ENCODE measurements at places on chromosomes 6 and 20. TPM values are rescaled to one million over a fixed set of nuclear protein-coding genes. Genes with fewer than 3 reads are reported as not detected.

The CENPQ gene
- polyA plus RNA-seq: 10.1 TPM

The BPIFB4 gene
- not detected for polyA plus RNA-seq

The BMP2 gene
- polyA plus RNA-seq: 20.3 TPM

The TFAP2A gene
- polyA plus RNA-seq: 32.1 TPM

GRCh38 chr6:169132352-169132940 is 121.2 kb downstream of the THBS2 start:
- no peak for DNase-seq

DNA sequence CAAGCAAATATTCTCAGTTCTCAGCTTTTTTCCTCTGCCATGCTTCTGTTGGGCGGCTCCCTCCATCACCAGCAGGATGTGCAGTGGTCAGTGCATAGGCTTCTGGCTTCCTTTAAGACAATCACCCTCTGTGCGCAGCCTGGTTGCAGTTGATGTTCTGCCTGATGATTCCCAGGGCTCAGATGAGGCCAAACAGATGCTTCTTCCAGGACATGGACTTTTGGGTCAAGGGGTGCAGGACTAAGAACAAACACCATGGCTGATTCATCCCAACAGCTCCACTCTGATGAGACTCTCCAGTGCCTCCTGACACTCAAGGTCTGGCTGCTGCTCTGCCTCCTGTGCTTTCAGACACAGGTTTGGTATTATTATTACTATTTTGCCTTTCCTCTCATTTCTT is 554.8 kb upstream of the CDH4 start:
- DNase-seq: no peak

DNA sequence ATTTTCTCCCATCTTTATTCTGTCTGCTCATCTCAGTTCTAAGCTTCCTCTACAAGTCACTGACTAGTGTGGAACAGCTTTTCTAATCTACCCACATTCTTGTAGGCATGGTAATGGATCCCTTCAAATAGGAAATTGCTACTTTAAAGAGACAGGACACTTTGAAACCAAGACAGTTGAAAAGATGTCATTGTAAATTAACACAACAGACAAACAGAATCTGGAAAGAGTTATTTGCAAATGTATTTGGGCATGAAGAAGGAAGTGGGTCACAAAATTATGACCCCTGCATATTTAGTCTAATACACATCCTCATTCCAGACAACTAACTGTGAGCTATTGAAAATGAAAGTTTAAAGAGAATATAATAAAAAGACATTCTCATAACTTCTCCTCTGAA is 298.2 kb upstream of the MARCKS start:
- DNase-seq: peak; percentile 15

DNA sequence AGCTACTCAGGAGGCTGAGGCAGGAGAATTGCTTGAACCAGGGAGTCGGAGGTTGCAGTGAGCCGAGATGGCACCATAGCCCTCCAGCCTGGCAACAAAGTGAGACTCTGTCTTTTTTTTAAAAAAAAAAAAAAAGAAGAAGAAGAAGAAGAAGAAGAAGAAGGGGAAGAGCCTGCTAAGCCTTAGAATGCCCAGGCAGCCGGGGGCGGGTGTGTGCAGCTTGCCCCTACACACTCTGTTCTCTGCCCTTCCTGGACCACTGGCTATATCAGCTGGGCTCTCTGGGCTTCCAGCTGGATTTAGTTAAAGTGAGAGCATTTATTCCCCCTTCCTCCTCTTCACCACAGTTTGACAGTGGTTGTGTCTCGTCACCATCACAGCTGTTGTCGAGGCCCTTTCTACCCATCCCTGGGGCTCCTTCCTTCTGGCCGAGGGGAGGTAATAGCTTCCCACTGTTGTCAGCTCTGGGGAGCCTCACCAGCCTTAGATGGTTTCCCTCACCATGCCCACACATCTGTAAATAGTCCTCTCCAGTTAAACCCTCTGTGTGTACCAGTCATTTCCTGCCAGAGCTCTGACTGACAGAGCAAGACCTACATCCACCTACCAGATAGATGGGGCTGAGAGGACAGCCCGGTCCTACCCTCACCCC is 77.6 kb downstream of the TRERF1 start:
- DNase-seq: no peak

DNA sequence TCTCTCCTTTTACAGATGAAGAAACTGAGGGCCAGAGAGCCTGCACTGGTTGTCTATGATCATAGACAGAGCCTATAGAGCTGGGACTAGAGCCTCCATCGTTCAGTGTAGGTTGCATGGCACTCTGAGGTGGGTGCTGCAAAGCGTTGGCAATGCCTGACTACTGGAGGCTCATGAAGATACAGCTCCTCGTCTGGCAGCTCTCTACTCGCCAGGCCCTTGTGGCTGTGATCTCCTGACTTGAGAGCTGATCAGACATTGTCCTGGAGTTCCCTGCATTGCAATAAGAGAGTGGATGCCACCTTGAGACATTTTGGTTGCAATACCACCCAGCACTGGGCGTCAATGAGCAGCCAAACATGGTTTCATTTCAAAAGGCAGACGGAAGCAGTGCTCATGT is 270.1 kb upstream of the ARID1B start:
- DNase-seq: no peak
